ENCODE measurements at places on chromosomes 1 and 21. TPM values are rescaled to one million over a fixed set of nuclear protein-coding genes. Genes with fewer than 3 reads are reported as not detected.

DNA sequence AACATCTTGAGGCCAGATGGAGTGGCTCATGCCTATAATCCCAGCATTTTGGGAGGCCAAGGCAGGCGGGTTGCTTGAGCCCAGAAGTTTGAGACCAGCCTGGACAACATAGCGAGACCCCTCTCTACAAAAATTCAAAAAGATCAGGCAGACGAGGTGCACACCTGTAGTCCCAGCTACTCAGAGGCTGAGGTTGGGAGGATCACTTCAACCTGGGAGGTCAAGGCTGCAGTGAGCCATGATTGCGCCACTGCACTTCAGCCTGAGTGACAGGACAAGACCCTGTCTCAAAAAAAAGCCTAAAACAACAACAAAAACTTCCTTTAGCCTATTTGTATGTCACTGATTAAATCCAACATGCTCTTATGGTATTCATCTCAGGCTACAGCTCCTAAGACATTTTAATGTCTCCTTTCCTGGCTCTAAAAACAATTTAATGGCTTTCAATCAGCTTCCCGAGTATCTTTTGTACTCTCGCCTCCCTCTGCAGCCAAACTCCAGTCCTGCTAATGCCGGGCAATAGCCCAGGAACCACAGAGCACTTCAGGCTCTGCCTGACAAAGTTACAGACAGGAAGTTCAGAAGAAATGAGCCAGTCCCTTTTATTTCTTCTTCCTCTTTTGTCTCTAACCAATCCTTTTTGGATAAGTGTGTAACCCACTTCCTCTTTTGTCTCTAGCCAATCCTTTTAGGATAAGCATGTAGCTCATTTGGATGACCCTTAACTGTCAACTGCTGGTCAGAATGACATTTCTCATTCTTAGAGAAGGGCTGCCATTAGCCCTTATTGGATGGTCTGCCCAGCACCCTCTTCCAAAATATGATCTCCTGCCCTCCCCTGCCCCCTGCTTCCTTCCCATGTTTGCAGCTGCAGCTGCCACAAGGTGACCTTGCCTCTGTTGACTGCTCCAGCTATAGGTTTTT is 6.6 kb upstream of the DOP1B start:
- DNase-seq = no peak

GRCh38 chr1:204084247-204084772 is 11.4 kb downstream of the SOX13 start:
- peak; percentile 98 for DNase-seq

DNA sequence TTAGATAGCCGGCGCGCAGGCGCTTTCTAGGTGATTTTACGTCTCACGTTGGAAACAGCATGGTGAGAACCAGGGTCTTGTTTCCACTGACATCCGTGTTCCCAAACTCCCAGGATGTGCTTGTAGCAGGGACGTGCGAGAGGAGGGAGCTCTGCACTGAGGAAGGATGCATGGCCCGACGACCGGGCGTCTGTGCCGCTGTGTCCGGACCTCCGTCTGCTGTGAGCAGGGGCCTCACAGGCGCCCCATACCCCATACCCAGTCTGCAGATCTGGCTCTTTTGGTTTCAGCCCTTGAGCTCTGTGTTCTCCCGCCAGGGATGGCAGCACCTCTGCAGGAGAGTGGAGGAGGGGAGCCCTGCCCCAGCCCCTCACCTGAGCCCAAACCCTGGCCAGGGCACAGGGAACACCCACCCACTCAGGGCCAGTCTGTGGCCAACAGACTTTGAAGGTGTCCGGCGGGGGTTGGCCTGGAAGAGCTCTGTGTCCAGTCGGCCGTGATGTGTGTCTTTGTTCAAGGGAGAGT is 67.2 kb upstream of the COL6A1 start:
- DNase-seq = no peak

DNA sequence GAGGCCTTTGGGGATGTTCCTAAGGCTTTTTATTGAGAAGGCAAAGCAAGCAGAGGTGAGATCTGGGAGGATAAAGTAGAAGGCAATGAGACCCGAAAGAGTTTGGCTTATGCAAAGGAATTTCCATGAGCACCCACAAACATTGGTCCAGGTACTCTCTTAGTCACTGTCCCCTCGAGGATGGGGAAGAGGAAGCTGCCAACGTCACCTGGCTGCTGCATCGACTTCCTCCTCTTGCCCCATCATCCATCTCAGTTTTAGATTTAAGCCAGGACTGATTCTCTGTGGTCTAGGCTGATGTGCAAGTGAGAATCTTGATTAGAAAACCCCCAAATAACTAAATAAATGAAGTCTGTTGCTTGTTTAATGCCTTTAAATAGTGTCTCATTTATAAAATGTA is 28.7 kb downstream of the RUNX1 start:
- DNase-seq = no peak

DNA sequence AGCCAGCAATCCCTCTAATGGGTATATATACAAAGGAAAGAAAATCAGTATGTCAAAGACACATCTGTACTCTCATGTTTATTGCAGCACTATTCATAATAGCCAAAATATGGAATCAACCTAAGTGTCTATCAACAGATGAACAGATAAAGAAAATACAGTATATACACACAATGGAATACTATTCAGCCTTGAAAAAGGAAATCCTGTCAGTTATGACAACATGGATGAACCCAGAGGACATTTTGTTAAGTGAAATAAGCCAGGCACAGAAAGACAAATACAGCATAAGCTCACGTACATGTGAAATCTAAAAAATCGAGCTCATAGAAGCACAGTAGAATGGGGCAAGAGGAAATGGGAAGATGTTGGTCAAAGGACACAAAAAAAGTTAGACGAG is 69.1 kb downstream of the WARS2 start:
- no peak for DNase-seq

Gene GFI1
- 0.11 TPM for total RNA-seq

Gene TEX38
- total RNA-seq = not detected

Gene PAQR6
- 14.6 TPM for total RNA-seq
